CD4-positive, alpha-beta T cell treated with Interferon gamma for 1 hour (primary cell): ENCODE measurements at places on chromosomes 2 and 18.

DNA sequence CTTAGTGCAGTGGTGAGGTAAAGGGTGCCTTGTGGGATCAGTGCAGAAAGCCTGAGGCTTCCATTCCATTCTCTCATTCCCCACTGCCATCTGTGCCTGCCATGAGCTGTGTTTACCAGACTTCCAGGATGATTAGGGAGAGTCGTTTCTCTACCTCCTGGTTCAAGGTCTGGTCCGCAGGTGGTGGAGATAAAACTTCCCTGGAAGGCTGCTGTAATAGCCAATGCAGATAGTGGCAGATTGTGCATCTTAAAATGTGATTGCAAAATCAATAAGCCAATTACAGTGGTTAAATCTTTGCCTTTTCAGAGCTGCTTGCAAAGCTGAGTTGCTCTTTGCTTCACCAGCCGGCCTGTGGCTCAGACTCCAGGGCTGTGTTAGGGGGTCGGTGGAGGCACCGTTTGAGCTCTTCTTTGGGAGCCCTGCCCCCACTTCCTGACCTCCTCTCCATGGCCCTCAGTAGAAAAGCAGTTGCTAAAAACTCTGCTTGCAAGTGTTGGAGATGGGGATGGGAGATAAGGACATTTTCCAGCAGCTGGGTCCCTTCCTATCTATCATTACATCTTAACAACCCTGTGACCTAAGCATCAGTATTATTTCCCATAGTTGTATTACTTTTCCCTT lies 95.2 kb upstream of the HS6ST1 start:
- no peak for DNase-seq

GRCh38 chr18:1018181-1018681 lies 113.6 kb downstream of the ADCYAP1 start:
- DNase-seq = no peak

GRCh38 chr2:114316532-114317300 lies 125.7 kb upstream of the DPP10 start:
- DNase-seq = no peak

- DNase-seq = no peak
These were observed 160.4 kb upstream of the PID1 start for GRCh38 chr2:229431327-229431954.

- DNase-seq = no peak
These were observed 42.9 kb downstream of the SRBD1 start for GRCh38 chr2:45567974-45568789.

DNA sequence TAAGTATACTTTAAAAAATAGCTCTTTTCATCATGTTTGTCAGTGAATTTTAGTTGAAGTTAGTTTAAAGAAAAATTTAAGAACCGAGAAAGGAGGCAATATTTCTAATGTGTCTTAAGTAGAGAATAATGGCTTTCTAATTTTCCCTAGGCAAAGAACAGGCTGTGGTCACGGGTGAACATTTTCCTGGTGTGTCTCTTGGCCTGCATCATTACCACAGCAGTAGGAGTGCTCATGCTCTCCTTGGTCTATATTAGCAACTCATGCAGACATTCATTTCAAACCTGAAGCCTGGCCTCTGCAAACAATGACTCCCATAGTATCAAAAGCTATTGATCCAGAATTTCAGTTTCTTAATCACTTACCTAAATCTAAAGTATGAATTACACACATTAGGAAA lies 57.4 kb downstream of the C18orf54 start:
- no peak for DNase-seq

DNA sequence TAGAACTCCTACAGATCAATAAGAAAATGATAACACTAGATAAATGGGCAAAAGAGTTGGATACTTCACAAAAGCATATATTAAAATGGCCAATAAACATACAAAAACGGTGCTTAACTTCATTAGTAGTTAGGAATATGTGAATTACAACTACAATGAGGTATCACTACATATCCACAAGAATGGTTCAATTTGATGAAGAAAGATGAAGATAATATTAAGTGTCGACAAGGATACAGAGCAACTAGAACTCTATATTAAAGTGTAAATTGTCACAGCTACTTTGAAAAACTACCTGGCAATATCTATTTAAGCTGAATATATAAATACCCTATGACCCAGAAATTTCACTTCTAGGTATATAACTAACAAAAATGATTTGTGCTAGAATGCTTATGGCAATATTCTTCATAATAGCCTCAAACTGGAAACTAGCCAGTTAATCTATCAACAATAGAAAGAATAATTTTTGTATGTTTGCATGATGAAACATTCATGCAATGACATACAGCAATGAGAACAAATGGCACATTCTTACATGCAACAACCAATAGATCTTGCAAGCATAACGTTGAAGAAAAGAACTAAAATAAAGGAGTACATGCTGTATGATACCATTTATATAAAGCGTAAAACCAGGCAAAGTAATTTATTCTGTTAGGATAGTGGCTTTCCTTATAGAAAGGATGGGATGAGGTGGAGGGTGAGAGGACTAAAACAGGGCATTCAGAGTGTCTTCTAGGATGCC lies 290.2 kb upstream of the SESTD1 start:
- no peak for DNase-seq

DNA sequence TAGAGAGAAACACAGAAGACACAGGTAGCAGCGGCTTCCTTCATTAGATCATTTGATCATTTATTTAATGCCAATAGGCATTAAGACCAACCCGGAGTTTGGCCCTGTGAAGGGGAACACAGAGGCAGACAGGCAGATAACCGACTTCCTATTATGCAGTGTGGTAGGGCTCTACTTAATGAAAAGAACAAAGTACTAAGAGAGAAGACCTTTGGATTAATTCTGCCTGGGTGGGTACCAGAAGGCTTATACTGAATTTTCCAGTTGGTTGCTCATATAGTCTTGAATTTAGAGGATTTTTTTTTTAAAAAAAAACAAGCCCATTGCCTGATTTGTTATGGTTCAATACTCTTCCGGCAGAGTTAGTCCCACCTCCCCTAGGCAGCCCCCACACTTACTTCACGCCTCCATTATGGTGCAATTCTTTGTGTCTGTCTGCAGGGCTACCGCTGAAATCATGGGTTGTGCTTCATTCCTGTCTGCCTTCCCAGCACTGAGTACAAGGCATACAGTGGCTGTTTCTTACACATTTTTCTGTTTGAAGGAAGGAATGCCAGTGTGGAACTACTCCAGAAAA lies 244.3 kb upstream of the APCDD1 start:
- no peak for DNase-seq

- no peak for DNase-seq
These were observed 59.4 kb downstream of the ADD2 start for GRCh38 chr2:70708376-70709199.

DNA sequence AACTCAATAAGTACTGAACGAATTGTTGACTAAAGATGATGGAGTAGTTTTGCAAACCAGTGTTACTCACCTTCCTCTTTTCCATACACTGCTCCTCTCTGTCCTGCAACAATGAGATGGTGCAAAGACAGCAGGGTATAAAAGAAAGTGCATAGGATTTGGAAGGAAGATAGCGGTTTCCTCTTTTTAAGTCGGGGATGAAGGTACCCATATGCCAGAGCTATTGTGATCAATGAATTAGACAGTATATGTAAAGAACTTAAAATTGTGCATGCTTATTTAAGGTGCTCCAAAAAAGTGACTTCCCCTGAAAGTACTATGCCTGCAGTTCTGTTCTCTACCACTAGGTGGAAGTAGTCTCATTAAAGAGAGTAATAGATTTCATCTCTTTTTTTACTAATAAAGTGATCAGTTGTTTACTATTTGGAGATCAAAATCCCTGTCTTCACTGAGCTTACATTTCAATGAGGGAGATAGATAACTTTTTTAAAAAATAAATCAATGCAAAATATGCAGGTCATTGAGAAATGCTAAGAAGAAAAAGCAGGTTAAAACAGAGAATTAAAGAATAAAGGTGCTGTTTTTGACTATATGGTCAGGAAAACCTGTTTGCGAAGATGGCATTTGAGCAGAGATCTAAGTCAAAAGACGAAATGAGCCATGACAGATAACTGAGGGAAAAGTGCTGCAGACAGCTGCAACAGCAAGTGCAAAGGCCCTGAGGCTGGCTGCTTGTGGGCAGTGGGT lies 339.7 kb upstream of the SLC14A2 start:
- no peak for DNase-seq

DNA sequence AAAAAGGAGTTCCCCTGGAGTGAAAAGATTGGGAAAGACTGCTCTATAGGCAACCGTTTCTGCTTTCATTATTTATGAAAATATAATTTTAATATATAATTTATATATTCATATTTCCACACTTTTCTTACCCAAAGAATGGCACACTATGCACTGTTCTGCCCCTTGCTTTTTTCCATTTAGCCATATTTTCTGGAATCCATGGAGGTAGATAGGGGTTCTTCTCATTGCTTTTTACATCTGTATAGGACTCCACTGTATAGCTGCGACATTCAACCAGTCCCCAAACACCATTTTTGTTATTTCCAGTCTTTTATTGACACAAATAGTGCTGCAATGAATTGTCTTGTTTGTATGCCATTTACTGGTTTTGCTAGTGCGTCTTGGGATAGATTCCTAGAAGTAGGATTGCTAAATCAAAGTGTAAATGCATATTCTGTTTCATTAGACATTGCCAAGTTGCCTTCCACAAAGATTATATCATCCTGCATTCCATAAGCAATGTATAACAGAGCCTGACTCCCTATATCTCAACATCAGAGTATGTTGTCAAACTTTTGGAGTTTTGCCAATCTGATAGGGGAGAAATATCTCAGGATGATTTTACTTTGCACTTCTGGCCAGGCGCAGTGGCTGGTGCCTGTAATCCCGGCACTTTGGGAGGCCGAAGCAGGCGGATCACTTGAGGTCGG lies 26.6 kb upstream of the TCF7L1 start:
- no peak for DNase-seq

- DNase-seq = no peak
These were observed 13.4 kb downstream of the DNAJB2 start for GRCh38 chr2:219292616-219293015.

GRCh38 chr2:220277445-220277975 lies 650.1 kb downstream of the SLC4A3 start:
- DNase-seq = no peak

- DNase-seq = no peak
These were observed 13.9 kb downstream of the ANTXR1 start for GRCh38 chr2:69026691-69027459.

DNA sequence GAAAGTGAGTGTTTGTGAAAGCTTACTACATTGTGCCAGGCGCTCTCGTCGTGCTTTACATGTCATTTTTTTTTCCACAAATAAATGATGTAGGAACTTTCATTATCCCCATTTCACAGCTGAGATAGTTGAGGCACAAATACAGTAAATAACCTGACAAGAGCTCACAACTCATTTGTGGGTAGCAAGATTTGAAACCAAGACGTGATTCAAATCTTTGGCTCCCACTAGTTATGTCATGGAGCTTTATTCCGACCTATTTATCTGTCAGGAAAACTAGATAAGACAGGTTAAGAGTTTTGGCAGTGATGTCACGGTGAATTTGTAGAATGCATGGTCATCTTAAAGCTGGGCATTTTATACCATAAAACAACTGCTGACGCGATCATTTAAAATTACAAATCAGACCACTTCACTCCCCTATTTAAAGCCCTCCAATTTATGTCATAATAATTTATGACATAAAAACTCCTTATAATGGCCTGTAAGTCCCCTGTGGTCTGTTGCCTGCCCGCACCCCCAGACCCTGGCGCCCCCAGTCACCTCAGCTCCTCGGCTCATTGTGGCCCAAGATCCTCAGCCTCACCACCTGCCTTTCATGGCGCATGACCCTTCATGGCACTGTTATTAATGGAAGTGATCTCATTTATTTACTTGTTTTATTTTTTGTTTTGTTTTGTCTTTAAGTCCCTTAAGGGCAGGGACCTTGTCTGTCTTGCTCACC lies 678 bp upstream of the ZNF24 start:
- DNase-seq = peak; percentile 2

GRCh38 chr2:21229302-21229701 lies 105.5 kb downstream of the TDRD15 start:
- DNase-seq = no peak

GRCh38 chr2:189954989-189955388 lies 107.5 kb downstream of the MSTN start:
- no peak for DNase-seq

DNA sequence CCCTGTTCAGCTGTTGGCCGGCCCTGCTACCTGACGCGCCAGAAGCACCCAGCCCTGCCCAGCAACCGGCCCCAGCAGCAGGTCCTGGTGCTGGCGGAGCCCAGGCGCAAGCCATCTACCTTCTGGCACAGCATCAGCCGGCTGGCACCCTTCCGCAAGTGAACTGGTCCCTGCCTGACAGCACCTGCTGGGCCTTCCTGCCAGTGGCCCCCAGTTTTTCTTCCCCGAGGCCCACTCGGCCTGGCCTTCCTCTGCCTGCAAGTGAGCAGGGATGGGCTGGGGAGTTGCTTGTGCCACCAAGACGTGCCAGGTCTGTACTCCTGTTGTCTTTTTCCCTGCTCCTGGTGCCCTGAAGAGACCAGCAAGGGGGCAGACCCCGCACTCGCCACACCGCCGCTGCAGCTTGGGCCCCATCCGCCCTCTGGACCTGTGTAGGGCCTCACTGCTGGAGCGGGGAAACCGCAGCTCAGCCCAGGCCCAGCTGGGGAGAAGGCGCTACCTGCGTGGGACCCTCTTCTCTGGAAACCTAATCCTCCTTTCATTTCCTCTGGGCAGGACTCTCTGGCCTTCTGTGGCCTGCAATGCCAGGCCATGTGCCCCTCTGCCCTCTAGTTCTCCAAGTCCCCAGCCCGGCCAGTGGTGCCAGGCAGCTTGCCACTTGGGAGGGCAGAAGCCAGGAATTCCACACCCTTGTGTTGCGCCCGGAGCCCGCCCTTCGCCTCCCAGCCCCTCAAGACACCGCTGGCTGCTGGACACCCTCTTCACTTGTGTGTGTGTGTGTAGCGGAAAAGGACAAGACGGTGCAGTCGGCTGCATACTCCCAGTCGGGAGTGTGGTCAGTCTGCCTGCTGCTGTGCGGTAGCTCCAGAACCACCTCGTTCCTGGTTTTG lies 47.0 kb downstream of the FAM168B start:
- no peak for DNase-seq

DNA sequence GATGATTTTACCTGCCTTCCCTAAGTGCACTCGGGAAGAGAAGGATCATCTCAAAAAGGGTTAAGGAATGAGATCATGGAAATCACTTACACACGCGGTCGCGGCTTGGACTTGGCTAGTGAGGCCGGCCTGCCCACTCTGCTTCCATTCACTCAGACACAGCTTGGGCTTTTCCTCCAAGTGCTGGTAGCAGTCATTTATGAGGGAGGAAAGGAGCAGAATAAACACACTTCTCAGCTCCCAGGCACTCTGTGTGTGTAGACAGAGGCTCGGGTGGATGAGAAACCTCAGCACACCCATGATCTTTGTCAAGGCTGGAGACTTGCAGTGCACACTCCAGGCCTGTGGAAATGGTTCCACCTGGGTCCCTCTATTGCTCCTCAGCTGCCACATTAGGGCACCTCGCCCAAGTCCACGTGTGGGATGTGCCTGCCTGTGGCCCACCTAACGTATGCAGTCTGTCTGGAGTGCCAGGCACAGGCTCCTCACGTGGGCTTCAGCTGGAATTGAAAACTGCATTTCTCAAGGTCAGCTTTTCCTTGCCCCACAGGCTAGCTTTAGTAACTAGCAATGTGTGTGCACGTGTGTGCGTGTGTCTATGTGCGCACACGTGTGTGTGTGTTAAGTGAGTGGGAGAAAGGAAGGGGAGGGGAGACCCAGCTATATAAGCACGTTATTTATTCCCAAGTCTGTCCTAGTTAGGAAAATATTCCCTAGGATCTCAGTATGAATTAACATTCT lies 288.4 kb downstream of the SOX11 start:
- no peak for DNase-seq
